Posterior vena cava (tissue), 2 donors: ENCODE measurements at places on chromosomes 1 and 21. TPM values are rescaled to one million over a fixed set of nuclear protein-coding genes. Genes with fewer than 3 reads are reported as not detected.

Gene LYPD8
- not detected for total RNA-seq

Gene SNRPE
- total RNA-seq, result 79.5 TPM

Gene METTL13
- 14.8 TPM for total RNA-seq

Gene ESRRG
- total RNA-seq, result 0.09 TPM

Gene HSF2BP
- total RNA-seq, result 0.48 TPM

GRCh38 chr21:35614396-35614921 lies 445.9 kb downstream of the SETD4 start:
- DNase-seq, result no peak

DNA sequence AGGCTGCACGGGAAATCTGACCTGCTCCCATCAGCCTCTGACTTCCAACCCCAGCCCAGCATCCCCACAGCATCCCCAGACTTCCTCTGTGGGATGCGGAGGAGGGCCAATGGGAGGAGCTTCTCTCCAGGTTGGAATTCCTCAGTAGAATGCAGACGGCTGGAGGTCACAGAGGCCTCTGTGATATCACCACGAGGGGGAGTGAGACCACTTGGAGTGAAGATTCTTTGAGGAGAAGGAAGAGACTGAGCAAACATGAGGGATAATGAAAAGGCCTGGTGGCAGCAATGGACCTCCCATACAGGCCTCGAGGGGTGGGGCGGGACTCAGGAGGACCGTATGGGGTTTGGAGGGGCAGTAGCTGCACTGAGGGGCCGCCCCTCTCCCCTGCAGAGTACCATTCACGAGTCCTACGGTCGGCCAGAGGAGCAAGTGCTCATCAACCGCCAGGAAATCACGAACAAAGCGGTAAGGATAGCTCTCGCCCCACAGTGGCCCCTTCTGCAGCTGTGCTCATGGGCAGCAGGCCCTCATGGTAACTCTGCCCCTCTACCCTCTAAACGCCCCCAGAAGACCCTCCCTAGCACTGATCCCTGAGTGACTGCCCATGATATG lies at the start of gene CATSPER4:
TSS of gene CATSPER4 (plus strand) at position 230 of the 615 bp plus-strand sequence. CDS start at position 256, 26 bp downstream.
- no peak for DNase-seq

DNA sequence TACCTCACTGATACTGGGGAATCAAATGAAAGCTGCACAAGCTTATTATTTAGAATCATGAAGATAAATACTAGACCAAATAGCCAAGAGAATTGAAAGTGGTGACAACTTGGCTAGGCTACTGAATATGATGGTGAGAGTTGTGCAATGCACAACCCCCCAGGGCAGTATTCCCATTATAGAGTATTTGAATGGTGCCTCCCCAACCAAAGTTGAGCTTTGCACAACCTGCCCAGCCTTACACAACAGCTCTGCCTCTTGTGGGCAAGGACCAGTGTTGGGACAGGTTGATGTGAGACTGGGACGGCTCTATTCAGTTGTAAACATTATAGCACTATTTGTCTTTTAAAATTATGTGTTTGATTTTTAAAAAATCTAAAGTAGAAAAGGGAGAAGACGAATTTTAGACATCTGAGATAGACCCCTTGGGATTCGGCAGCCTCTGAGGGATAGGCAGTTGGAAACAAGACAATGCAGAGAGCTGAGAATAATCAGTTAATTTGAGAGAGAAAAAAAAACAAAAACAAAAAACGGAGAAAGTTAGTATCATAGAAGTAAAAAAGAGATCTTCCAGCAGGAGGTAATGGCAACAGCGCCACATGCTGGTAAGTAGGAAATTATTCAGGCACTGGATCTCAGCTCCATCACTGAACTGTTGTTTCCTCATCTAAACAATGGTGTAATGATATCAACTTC lies 91.0 kb upstream of the KCNA3 start:
- DNase-seq, result no peak

- peak; percentile 94 for DNase-seq
Observed at GRCh38 chr1:34162852-34163766, 1.9 kb downstream of the CSMD2 start.

- DNase-seq, result peak; percentile 86
Observed at GRCh38 chr1:186618401-186619170, 61.6 kb downstream of the PTGS2 start.

- DNase-seq, result no peak
Observed at GRCh38 chr1:22975694-22976093, 3.0 kb upstream of the LACTBL1 start.
